Cerebellar nuclear complex (tissue), 1 donor: ENCODE measurements at places on chromosomes 11 and 22.

DNA sequence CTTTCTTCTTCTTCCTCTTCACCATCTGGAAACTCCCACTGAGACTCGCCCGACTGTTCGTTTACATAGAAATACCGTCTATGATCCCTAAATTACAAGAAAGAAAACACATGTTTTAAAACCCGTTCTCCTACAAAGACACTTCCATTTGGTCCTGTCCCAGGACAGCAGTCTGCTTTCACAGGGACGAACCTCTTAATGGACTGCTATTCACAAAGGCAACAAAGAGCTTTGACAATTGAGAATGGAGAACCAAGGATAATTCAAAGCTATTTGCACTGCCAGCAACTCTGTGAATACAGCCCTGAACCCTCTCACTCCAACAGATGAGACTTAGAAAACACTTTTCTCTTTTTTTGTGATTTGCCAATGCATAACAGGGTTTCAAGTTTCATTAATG, 16.3 kb upstream of the AGBL2 start:
- DNase-seq = no peak

DNA sequence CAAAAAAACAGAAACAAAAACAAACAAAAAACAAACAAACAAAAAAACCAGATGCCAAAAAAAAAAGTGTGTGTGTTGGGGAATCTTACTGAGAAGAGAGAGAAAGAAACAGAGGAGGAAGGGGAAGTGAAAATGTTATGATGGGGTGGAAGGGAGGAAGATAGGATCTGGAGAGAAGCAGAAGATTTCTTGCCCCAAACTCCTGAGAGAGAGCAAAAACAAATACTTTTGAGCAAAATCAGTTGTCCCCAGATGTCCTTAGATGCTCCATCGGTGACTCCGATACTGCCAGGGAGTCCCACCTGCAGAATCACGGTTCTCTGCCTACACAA, 19.9 kb upstream of the GRAMD1B start:
- no peak for DNase-seq

DNA sequence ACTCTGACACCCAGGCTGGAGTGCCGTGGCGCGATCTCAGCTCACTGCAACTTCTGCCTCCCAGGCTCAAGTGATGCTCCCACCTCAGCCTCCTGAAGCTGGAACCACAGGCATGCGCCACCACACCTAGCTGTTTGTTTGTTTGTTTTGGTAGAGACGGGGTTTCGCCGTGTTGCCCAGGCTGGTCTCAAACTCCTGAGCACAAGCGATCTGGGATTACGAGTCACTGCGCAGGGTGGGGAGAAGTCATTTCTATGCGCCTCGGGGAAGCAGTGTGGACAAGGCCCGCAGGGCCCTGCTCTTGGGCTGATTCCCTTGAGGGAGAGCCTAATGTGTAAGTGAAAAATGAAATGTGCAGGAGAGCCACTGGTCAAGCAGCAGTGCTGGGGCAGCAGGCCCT, 19.6 kb upstream of the SEPTIN5 start:
- no peak for DNase-seq

DNA sequence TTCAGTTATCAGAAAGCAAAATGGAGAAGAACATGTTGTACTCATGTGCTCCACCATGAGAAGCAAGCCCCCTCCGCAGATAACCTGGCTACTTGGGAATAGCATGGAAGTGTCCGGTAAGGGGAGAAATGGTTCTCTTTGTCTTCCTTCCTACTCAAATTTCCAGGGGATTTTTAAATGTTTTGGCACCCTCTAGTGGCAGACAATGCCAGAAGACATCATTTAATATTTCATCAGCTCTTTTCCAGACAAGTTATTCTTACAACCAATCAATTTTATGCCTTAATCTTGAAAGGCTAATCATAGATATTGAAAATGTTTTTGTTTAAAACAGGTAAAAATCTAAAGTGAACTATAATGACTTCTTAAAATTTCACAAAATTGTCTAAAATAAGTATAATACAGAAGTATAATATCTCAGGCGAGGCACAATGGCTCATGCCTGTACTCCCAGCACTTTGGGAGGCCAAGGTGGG, 15.7 kb downstream of the CRTAM start:
- peak; percentile 90 for DNase-seq

GRCh38 chr11:34466802-34467488, 28.2 kb downstream of the CAT start:
- no peak for DNase-seq
